Bladder microvascular endothelial cell (primary cell): ENCODE measurements at places on chromosomes 7 and 10. TPM values are rescaled to one million over a fixed set of nuclear protein-coding genes. Genes with fewer than 3 reads are reported as not detected.

Gene ZNF800
- 6.3 and 15.0 TPM in 2 replicates for total RNA-seq

Gene HELLS
- 36.6 and 51.0 TPM in 2 replicates for total RNA-seq

Gene NRP1
- 121 and 165 TPM in 2 replicates for total RNA-seq

Gene UBE2H
- total RNA-seq, result 42.3 and 97.3 TPM in 2 replicates

Gene PNLIP
- total RNA-seq, result not detected in 2 replicates

Gene LDB3
- total RNA-seq, result not detected in 2 replicates

Gene WAPL
- total RNA-seq, result 35.8 and 64.5 TPM in 2 replicates

Gene TRIM50
- not detected in 2 replicates for total RNA-seq

Gene PDZD7
- total RNA-seq, result 0.16 and 0.44 TPM in 2 replicates
